GM20000 (cell line): ENCODE measurements at places on chromosomes 11 and 22.

- no peak for DNase-seq
Observed at GRCh38 chr11:78800096-78800690, 225.5 kb upstream of the NARS2 start.

- DNase-seq = no peak
Observed at GRCh38 chr11:116997071-116997470, 101.2 kb downstream of the SIK3 start.

- no peak for DNase-seq
Observed at GRCh38 chr11:77959434-77959833, 35.0 kb downstream of the INTS4 start.

DNA sequence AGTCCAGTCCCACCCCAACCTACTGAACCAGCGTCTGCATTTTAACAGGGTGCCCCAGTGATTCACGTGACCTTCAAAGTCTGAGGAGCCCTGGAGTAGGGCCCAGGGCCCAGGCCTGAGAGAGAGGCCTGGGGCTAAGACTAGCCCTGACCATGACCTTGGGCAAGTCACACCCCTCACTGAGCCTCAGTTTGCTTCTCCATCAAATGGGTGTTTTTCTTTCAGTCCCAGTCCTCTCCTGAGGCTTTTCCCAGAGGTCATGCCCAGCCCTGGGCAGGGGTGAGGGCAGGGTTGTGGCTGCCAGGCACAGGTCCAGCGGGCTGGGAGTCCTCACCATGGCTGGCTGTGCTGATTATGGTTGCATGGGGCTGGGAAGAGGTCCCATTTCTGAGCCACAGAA is 33.0 kb upstream of the GCAT start:
- DNase-seq = no peak

GRCh38 chr11:132278801-132279574 is 908.6 kb downstream of the NTM start:
- DNase-seq = peak; percentile 44

GRCh38 chr11:9071692-9072091 is 19.7 kb downstream of the SCUBE2 start:
- no peak for DNase-seq

- DNase-seq = no peak
Observed at GRCh38 chr11:44868455-44869421, 81.9 kb downstream of the TP53I11 start.

DNA sequence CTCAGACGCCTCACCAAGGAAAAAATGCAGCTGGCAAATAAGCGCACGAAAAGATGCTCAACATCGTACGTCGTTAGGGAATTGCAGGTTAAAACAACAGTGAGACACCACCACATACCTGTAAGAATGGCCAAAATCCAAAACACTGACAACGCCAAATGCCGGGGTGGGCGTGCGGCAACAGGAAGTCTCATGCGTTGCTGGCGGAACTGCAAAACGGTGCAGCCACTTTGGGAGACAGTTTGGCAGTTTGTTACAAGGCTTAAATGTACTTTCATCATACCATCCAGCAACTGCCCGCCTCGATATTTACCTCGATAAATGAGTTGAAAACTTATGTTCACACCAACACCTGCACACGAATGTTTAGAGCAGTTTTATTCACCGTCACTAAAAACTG is 7.5 kb upstream of the CTSD start:
- no peak for DNase-seq
